ENCODE measurements at places on chromosomes 12 and 14.

DNA sequence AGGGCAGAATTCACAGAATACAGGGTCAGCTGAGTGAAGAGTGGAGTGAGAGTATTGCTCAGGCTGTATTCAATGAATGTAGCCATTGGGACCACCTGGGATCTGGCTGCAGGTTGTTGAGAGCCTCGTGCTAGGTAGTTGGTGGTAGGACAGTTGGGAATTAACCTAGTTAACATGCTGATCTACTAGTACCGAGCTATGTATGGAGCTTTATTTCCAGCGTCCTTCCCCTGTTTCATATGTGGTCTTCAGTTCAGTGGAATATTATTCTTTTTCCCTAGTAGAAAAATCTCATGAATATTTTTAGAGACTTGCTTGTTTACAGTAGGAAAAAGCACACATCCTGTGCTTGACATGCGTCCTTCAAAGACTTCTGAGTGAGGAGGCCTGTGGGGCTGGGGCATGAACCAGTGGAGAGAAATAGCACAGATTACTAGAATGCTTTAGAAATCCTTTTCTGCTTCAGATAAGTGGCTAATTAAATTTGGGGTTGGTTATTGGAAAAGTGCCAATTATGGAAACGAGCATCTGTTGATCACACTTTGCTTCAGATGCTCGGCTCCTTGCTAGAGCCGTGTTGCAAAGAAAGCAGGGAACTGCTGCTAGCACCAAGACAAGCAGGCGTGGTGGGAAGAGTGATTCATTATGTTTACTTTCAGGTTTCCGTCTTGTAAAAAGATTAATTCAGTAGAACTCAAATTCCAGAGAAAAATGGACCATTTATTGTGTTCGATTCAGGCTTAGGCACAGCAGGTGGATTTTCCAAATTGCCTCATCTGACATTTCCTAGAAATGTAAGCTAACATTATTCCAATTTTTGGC lies 53.6 kb downstream of the ARF6 start:
- no peak for DNase-seq

GRCh38 chr12:85779768-85780167 lies 56.4 kb downstream of the RASSF9 start:
- DNase-seq = no peak

DNA sequence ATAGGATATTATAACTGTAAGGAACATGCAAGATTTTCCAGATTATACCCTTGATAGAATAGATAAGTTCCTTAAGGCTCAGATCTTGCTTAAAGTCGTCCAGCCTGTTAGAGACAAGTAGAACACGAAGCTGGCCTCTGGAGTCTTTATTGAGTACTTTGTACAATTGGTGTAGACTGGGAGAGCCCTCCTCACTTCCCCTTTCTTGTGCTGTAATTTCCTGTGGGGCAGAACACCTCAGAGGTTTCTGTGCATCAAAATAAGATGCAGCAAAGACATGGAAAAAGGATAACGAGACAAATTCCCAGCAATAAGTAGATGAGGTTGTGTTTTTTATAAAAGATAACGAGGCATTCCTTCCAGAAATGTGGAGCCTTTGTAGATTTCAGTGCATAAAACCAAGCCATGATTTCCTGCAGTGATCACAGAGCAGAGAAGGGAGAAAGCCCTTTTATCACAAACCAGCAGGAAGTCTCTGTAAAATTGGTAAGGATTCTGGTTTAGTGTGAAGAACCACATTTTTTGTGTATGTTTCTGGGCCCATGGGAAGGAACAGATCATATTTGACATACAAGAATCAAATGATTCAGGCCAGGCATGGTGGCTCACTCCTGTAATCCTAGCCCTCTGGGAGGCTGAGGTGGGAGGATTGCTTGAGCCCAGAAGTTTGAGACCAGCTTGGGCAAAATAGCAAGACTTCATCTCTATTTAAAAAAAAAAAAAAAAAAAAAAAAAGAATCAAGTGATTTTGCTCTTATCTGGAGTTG lies 18.0 kb downstream of the GPRC5A start:
- no peak for DNase-seq

- DNase-seq = peak; percentile 36
Observed at GRCh38 chr14:93535537-93535936, 104.8 kb downstream of the UNC79 start.

DNA sequence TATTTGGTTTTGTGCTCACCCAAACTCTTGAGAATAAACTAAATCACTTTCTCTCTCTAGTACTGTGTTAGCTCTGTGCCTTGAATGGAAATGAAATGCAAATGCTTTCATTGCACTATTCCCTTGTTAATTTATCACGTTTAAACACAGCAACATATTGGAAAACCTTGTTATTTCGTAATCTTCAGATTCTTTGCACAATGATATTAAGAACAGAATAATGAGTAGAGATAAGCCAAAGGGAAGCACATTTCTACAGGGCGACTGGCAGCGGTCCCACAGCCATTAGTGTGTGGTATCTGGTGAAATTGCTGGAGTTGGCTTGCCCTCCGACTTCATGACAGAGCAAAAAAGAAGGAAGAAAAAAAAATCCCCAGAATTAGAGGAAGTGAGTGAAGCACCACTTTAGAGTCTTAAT lies 166.1 kb upstream of the E2F7 start:
- DNase-seq = peak; percentile 7

GRCh38 chr12:68481181-68481941 lies 129.3 kb upstream of the RAP1B start:
- DNase-seq = peak; percentile 19

DNA sequence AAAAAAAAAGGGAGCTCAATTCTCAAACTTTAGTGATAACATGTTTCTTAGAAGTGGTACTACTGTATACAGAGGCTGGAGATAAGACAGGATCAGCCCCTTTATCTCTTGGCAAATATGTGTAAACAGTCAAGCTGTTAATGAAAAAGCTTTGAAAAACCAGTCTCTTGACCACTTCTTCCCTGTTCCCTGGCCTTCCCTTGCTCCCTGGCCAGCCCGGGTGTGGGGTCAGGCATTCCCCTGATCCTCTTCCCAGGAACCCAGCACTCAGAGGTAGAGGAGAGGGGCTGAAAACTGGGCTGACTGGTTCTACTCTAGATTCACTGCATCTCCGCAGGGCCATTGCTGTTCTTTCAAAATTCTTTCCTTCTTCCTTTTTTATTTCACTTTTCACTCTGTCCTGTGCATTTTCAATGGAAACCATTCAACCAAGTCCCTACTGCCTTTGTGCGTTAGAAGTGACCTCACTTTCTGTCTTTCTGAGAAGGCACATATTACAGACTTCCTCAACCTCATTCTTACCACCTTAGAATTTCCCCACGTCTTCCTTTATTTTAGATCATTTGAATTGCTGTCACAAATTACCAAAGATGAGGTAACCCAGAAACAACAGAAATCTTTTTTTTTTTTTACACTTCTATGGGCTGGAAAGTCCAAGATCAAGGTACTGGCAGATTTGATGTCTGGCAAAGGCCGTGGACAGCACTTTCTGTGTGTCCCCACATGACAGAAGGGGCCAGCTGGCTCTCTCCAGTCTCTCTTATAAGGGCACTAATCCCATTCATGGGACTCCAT lies 5.7 kb downstream of the GNG2 start:
- DNase-seq = no peak

- DNase-seq = peak; percentile 75
Observed at GRCh38 chr12:62260733-62261683, 804 bp downstream of the USP15 start.

DNA sequence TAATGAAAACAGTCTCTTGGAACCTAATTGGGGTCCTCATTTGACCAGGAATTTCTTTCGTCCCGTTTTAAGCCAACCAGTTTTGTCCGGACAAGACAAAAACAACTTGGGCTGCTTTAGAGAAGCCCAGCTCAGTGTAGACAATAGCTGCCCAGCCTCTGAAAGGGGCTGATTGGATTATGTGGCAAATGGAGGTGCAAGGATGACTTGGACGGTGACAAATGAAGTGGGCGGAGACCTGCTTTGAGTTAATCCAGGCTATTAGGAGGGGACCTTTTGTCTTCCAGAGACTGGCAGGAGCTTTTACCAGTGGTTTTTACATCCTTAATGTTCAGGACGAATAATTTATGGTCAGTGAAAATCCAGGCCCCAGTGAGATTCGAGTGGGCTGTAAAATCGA lies 4.8 kb downstream of the MEG3 start:
- DNase-seq = no peak

DNA sequence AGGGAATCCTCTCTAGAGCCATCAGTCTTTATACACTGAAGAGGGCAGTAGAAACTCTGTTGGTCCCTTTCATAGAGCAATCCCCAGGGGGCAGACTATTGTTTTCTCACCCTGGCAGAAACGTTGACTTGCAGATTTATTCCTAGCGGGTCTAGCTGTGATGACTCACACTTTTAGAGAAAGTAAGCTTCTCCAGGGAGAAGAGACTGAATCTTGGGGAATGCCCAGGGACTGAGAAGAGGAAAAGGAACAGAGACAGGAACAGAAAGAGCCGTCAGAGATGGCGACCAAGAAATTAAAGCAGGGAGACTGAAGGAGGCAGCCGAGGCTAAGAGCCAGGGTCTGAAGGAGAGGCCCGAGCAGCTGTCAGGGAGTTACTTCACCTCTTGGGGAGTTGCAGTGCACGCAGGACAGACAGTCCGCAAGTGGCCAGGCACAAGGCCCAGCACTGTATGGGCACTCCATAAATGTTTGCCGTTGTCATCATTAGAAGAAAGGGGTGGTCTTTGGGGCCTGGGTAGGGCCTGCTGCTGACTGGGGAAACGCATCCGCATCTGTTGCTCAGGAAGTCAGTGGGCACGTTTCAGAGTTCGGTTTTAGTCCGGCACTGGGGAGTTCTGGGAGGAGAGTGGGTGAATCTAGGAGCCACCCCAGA lies 13.0 kb downstream of the PLEKHG6 start:
- peak; percentile 75 for DNase-seq

- no peak for DNase-seq
Observed at GRCh38 chr12:105319691-105320209, 10.7 kb upstream of the C12orf75 start.
